ENCODE measurements at places on chromosomes 5 and 9. TPM values are rescaled to one million over a fixed set of nuclear protein-coding genes. Genes with fewer than 3 reads are reported as not detected.

The SHROOM1 gene
- 49.4 TPM for total RNA-seq

DNA sequence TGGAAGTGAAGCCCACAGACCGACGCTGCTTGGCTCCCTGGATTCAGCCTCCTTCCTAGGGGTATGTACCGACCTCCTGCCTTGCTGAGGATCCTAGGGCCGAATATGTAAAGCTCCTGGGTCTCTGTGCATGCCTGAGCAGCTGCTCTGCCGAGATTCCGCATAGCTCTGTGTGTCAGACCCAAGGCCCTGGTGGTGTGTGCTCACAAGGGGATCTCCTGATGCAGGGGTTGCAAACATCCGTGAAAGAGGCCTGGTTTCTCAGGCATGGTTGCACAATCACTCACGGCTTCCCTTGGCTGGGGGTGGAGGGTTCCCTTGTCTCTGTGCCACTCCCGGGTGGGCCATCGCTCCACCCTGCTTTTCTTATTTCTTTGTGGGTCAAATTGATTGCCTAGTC, 19.9 kb upstream of the SVEP1 start:
- DNase-seq, result no peak
- H3K4me3 ChIP-seq, result no peak overlapping the region
- H3K36me3 ChIP-seq, result no peaks in the 10 kb centered on the region
- no peak overlapping the region for H3K27ac ChIP-seq
- H3K4me1 ChIP-seq, result no peaks in the 10 kb centered on the region
- H3K27me3 ChIP-seq, result no peaks in the 10 kb centered on the region

DNA sequence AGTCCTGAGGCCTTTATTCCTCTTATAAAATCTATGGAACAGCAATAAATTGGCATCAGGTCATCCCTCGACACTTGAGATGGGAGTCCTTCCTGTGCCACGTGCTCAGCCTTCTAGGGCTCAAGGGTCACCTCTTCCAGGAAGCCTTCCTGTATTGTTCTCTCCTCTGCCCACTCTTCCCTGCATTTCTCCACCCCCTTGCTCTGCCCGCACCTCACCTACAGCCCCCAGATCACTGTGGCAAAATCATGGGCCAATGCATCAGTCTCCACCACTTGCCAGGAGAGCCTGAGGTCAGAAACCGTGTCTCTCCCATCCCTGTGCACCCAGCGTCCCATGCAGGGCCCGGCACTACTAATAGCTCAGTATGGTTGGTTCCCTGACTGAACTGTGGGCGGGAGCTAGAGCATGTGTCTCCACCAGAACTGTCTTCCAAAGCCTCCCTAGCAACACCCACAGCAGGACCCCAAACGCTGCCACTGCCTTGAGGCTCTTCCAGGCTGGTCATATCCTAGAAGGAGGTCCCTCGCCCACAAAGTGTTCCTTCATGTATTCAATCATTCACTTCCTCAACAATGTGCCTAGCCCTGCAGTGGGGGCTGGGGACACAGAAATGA, 13.5 kb downstream of the DUSP1 start:
- no peak for DNase-seq
- H3K27me3 ChIP-seq, result no peaks in the 10 kb centered on the region
- no peaks in the 10 kb centered on the region for H3K36me3 ChIP-seq
- H3K4me1 ChIP-seq, result no peaks in the 10 kb centered on the region
- H3K4me3 ChIP-seq, result no peak overlapping the region
- peak overlapping the region; percentile 49 for H3K27ac ChIP-seq

- no peaks in the 10 kb centered on the region for H3K4me1 ChIP-seq
- DNase-seq, result peak; percentile 80
- H3K36me3 ChIP-seq, result no peaks in the 10 kb centered on the region
- peak overlapping the region; percentile 87 for H3K4me3 ChIP-seq
- peak overlapping the region; percentile 78 for H3K27ac ChIP-seq
- H3K27me3 ChIP-seq, result no peaks in the 10 kb centered on the region
Observed at GRCh38 chr9:121598167-121598964, 53.1 kb upstream of the DAB2IP start.

DNA sequence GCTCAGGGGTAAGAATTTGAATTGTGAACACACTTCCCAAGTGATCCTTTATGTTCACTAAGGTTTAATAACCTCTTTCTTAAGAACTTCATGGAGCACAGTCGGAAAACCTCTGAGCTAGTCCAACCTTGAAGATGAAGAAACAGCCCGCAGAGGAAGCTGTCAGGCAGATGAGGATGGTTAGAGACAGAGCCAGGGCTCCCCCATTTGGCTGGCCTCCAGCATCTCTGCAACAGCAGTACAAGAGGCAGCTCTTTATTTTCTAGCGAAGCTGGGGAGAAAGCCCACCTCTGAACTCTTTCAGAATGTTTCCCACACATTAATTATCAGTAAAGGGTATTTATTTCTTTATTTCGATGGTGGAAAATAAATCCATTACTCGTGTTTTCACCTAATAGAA, 350.8 kb downstream of the DMRT2 start:
- no peak overlapping the region for H3K4me3 ChIP-seq
- no peak for DNase-seq
- no peaks in the 10 kb centered on the region for H3K27me3 ChIP-seq
- no peak overlapping the region for H3K27ac ChIP-seq
- H3K4me1 ChIP-seq, result no peaks in the 10 kb centered on the region

GRCh38 chr5:134846641-134846960, 833 bp downstream of the C5orf24 start:
- H3K27me3 ChIP-seq, result no peaks in the 10 kb centered on the region
- peak overlapping the region; percentile 94 for H3K4me3 ChIP-seq
- DNase-seq, result no peak
- peaks cover 36% of the 10 kb centered on the region for H3K4me1 ChIP-seq
- no peaks in the 10 kb centered on the region for H3K36me3 ChIP-seq
- peak overlapping the region; percentile 95 for H3K27ac ChIP-seq

DNA sequence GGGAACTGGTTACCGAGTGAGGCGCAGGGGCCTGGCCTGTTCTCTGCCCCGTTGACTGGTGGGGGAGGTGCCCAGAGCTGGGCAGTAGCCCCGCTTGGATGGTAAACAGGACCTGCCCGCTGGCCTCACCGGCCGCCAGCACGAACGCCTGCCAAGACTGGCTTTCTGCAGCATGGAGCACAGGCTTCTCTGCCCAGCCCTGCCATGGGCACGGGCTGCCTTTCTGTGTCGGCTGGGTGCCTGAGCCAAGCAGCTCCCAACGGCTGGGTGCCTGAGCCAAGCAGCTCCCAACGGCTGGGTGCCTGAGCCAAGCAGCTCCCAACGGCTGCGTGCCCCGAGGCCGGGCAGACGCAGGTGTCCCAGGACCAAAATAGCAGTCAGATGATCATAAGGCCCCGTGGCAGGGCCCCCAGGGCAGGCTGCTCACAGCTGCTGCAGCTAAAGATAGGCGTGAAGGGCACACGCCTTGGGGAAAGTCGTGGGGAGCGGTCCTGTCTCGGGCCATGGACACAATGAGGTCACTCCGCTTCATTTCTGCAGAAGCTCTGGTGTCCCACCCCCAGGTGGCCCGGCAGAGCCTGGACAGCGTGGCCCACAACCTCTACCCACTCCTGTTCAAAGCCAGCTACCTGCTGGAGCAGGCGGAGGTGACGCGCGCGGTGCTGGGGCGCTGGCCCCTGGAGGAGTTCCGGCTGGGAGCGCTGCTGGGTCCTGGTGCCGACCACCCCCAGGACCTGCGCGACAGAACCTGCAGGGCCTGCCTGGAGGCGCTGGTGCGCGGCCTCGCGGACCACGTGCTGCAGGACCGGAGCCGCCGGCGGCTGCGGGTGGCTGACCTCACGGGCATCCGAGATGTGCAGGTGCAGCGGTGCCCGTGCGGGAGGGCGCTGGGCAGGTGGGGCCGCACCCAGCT, at the start of gene LRRC14B:
Gene LRRC14B, plus strand, starts transcription at position 460 of the 913 bp plus-strand sequence. Its CDS starts 44 bp downstream, at position 504.
- DNase-seq, result peak; percentile 36
- no peaks in the 10 kb centered on the region for H3K36me3 ChIP-seq
- peak within 1 kb of the TSS; percentile 51 for H3K27ac ChIP-seq
- no peaks in the 10 kb centered on the region for H3K27me3 ChIP-seq

The LIFR gene
- total RNA-seq, result 116 TPM

GRCh38 chr5:142935014-142935413, 164.8 kb downstream of the ARHGAP26 start:
- H3K4me3 ChIP-seq, result no peak overlapping the region
- no peak for DNase-seq
- no peak overlapping the region for H3K27ac ChIP-seq
- no peaks in the 10 kb centered on the region for H3K4me1 ChIP-seq

DNA sequence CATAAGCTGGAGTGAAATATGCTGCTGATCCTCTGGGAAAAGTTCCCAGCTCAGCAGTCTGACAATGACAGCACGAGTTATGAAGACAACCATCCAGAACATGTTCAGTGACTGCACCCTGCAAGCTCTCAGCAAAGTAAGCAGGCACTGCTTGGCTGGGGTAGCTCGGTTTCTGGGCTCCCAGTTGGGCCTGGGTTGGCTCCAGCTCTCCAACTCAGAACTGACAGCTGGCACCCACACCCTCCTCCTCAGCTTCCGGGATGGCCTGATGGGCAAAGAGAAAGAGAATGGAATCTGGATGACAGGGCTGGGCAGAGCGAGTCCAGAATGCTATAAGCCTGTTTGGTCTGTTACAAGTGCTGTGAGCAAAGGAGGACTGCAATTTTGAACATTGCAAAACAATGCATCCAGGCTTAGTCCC, 185.0 kb downstream of the CSNK1G3 start:
- H3K27me3 ChIP-seq, result no peaks in the 10 kb centered on the region
- no peak overlapping the region for H3K27ac ChIP-seq
- no peaks in the 10 kb centered on the region for H3K36me3 ChIP-seq
- no peak for DNase-seq
- no peaks in the 10 kb centered on the region for H3K4me1 ChIP-seq

DNA sequence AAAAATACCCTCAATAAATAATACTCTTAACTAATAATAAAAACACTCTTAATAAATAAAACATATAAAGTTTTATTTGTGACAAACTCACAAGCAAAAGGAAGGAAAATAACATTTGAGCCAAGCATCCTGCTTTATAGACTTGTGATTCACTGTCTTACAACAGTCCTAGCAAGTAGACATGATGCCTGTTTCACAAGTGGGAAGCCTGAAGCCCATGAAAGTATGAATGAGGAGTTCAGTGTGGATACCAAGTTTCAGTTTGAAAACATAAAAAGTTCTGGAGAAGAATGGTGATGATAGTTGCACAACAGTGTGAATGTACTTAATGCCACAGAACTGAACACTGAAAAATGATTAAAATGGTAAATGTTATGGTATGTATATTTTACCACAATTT, 10.9 kb downstream of the HABP4 start:
- no peak overlapping the region for H3K27ac ChIP-seq
- H3K36me3 ChIP-seq, result peaks cover 25% of the 10 kb centered on the region
- H3K27me3 ChIP-seq, result no peaks in the 10 kb centered on the region
- no peak overlapping the region for H3K4me3 ChIP-seq
- peaks cover 6% of the 10 kb centered on the region for H3K4me1 ChIP-seq
- no peak for DNase-seq

DNA sequence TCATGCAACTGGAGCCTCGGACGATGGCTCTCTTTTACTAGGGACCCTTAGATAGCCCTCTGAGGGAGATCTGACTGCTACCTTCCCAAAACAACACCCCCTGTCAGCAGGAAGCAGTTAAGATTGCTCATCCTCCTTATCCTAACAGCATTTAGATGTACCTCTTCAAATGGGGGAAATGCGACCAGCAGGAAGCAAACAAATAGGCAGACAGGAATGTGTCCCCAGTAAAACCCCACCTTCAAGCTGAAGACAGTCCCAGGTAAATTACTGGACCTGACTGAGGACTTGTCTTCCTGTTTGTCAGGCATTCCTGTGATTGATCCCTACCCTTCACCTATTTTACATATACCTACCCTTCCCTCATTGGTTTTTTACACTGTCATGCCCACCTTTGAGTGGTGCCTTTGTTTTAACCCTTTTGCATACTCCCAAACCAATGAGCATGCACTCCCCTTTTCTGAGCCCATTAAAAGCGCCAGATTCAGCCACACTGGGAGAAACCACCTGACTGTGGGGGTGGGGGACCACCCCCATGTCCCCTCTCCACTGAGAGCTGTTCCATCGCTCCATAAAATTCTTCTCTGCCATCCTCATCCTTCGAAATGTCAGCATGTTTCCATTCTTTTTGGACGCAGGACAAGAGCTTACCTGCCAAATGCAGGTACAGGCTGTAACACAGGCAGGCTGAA, 954.0 kb upstream of the CDH6 start:
- no peaks in the 10 kb centered on the region for H3K36me3 ChIP-seq
- no peak for DNase-seq
- H3K27me3 ChIP-seq, result no peaks in the 10 kb centered on the region
- H3K27ac ChIP-seq, result no peak overlapping the region
- H3K4me1 ChIP-seq, result no peaks in the 10 kb centered on the region

The IFNE gene
- total RNA-seq, result not detected

DNA sequence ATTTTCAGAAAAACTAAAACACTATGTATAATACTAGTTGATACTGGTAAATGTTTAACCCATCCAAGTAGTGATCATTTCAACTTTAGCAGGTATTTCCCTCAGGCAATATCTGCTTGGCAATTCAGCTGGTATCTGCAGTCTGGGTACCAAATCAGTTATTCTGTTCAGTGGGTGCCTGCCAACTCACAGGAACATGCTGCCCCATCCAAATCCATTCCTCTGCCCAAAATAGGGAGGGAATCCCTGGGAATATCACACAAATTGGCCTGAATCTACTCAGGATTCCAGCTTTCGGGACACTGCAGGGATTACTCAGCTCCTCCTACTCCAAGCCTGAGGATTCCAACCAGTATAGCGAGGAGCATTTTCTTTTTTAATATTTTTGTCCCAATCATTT, 61.7 kb upstream of the PDE4D start:
- no peak overlapping the region for H3K4me3 ChIP-seq
- H3K36me3 ChIP-seq, result no peaks in the 10 kb centered on the region
- H3K4me1 ChIP-seq, result no peaks in the 10 kb centered on the region
- DNase-seq, result no peak
- no peaks in the 10 kb centered on the region for H3K27me3 ChIP-seq
- H3K27ac ChIP-seq, result no peak overlapping the region

The ANKRD18A gene
- total RNA-seq, result not detected

The ANKRD31 gene
- not detected for total RNA-seq

DNA sequence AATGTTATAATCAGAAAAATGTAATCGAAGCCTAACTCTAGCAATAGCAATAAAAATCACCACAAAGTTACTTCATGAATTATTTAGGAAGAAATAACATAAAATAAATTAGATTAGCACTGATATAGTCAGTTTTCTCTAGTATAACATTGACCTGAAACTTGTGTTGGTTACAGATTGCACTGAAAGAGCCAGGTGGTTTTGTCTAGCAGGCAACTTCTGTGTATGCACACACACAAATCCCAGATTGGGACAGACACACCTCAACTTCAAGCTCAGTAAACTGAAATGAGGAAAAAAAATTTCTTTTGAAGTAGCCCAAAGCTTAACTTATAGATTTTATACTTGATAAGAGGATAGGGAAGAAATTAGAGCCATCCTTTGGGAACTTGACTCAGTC, 129.3 kb downstream of the EFNA5 start:
- no peaks in the 10 kb centered on the region for H3K4me1 ChIP-seq
- no peak overlapping the region for H3K27ac ChIP-seq

The CARD6 gene
- total RNA-seq, result 8.2 TPM

The ALDOB gene
- 4.8 TPM for total RNA-seq

The CYSRT1 gene
- not detected for total RNA-seq

- H3K4me3 ChIP-seq, result no peak overlapping the region
- no peak overlapping the region for H3K27ac ChIP-seq
Observed at GRCh38 chr5:38878391-38879077, 32.7 kb downstream of the OSMR start.

Measured in ascending aorta (tissue), 2 donors.